ENCODE measurements at places on chromosomes 1 and 21.
A peak's percentile ranks its signal among the peaks of the same experiment; 100 is the strongest.

GRCh38 chr1:198165927-198166647 lies 9.3 kb downstream of the NEK7 start:
- DNase-seq, result no peak

DNA sequence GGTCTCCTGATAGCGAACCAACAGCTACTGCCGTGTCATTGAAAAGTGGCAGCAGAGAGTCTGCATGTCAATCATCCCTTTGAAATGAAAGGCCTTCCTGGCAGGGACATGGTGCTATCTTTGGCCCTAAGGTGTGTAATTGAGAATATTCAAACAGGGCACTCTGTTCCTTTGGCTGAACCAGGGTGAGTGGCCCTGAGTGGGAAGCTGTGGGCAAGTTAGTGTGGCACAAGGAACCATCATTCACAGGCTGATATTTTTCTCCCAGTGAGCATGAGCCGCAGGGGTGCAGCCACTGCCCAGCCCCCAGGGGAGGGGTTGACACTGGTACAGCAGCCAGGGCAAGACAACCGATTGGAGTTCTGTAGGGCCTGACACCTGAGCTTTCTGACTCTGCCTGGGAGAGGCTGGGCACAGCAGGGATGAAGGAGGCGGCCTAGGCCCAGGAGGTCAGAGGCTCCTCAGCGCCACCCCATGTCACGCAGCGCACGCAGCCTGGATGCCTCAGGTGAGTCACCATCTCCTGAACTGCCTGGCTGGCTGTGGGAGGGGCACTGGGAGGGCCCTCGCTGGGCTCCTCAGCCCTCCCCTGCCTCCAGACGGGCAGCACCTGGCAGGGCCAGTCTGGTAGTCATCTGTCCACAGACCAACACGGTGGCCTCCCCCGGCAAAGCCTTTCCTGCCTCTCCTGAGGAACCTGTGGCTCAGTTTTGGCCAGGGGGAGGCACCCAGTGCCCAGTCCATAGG lies 13.2 kb downstream of the QSOX1 start:
- DNase-seq, result no peak

DNA sequence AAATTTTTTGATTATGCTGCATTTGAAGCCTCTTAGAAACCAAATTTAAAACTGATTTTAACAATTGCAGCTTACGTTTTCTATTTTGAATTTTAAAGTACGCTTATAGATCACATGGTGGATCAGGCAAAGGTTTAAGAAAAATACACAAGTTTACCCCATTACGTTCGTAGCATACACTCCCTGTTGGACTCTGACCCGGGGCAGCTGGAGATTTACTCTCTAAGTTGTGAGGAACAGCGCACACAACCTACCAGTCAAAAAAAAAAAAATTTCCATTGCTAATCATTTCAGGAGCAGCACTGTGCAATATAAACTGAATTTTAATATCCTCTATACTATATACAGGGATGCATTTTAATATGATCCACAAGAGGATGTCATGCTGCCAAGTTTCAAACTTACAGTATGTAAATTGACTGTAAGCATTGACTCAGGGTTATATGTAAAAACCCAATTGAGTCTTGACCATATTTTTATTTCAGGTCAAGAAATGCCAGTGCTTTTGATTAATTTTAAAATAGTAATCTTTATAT lies 20.4 kb downstream of the CSDE1 start:
- no peak for DNase-seq

DNA sequence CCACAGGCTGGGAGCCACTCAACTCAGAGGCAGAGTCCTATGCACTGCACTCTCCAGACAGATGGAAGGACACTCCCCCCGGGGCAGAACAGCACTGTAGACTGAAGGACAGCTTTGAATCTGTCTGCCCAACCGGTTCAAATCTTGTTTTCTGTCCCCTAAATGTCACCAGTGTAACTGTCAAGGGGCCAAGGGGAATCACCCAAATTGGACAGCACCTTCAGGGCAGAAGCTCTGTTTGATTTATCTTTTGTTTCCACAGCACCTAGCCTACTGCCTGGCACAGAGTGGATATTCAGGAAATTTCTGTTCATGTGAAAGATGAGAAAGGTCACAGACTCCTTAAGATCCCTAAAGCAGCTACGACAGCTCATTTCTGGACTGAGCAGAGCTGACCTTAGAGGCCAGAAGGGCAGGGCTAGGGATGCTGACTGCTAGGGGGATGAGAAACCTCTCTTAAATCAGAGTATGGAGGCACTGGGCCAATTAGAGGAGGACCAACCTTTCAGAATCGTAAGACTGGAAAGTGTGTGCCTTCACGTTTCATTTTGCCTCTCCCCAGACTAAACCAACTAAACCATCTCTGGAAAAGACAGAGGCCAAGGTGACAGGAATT lies 41.0 kb downstream of the ITPKB start:
- DNase-seq, result no peak

DNA sequence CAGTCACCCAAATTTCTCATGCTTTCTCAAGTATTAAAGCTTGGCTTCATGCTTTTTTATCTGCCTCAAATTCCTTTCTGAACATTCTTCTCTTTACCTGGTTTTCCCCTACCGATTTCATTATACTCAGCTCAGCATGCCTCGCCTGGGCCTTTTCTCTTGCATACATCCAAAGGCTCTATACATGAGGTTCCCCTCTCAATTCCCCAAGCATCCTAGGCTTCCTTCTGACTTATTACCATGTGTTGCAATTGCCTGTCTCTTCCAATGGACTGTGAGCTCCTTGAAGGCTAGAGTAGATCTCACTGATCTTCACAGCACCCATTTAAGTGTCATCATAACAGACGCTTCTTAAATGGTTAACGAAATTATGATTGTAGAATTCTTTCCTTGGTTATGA lies 24.1 kb upstream of the CYP4A22 start:
- no peak for DNase-seq

GRCh38 chr1:170853867-170854266 lies 81.5 kb upstream of the MROH9 start:
- no peak for DNase-seq

DNA sequence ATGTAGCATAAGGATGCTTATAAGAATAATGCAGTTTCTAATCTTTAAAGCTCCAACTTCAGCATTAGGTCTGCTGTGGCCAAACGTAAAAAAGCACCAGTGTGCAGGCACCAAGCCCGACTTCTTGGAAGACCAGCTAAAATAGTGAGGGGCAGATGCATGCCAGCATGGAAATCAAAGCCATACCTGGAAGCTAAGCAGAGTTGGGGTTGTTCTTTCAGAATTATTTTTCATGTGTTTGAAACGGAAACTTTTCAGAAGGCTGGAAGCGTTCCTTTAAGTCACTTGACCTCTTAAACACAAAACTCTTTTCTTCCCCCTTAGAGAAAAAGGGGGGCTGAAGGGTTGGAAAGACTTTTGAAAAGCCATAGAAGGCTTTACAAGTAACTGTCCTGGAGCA lies 329.2 kb upstream of the C1orf87 start:
- no peak for DNase-seq

- DNase-seq, result no peak
Observed at GRCh38 chr1:211731456-211732292, 56.3 kb upstream of the NEK2 start.

GRCh38 chr1:9352377-9353134 lies 59.9 kb downstream of the SPSB1 start:
- DNase-seq, result no peak

DNA sequence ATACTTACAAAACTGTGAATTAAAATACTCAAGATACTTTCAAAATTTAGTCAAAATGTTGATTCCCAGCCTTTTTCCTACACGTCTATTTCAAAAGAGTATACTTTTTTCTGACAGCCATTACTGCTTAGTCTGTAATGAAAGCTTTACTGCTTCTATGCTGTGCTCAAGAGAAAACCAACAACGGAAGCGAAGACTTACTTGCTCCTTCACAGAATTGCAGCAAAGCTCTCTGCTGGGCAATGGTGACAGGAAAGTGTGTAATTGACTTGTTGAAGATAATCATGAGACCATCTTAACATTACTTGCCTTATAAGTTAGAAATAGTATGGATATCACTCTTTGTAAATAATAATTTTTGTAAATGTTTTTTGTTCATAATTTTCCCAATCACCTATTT lies 1.7 kb upstream of the DYNLT5 start:
- no peak for DNase-seq

DNA sequence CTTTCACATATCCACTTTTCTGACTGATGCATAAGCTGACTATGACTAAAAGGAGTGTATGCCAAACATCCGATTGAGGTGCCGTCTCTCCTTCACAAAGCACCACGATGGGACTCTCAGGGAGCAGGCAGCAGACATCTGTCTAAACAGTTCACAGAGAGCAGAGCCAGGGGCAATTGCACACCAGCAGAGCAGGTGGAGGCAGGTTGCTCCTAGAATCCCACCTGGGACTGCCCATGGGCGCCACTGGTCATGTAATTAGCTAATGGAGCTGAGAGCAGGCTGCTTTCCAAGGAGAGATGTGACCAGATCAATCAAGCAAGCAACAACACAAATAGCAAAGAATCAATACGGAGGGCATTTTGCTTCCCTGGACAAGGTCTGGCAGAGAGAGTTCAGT lies 30.5 kb upstream of the COA6 start:
- DNase-seq, result no peak

GRCh38 chr1:12604114-12604874 lies 13.7 kb downstream of the DHRS3 start:
- DNase-seq, result peak; percentile 43

- no peak for DNase-seq
Observed at GRCh38 chr1:69572921-69573320, 5.2 kb downstream of the LRRC7 start.

DNA sequence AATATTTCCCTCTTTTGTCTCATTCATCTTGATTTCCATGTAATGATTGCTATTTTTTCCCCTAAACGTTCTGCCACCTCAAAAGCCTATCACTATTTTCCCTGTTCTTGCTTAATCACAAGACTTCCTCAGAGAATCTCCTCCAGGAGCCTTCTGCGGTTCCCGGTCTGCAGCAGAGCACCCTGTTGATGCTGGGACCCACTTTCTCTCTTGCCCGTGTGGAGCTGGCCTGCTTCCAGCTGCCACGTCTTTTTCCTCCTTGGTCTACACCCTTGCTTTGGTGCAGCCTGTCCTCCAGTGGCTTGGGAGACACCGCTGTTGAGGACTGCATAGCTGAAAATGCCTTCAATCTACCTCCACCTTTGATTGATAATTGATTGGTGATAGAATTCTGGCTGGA lies 70.0 kb upstream of the COA6 start:
- DNase-seq, result no peak

GRCh38 chr1:205664399-205665017 lies 15.8 kb downstream of the SLC45A3 start:
- no peak for DNase-seq

DNA sequence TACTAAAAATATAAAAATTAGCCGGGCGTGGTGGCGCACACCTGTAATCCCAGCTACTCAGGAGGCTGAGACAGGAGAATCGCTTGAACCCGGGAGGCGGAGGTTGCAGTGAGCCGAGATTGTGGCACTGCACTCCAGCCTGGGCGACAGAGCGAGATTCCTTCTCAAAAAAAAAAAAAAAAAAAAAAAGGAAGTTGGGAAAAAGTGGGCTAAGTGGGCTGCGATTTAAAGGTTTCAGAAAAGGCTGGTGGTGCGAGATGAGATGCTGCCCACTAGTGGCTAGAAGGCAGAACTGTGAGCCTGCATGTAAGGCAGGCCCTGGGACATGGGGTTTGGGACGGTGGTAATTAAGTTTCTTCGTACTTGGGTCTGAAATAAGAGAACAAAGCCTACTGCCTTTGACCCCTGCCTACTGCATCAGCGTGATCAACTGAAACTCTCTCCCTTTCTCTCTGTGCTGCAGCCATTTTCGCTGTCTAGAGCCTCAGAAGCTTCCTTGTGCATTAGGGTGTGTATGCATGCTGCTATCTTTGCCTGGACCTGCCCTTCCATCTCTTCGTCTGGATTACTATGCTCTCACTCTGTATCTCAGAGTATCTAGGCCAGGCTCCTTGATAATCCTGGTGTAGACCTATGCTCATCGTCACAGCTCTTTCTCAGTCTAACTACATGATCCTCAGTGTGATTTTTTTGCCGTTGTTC lies 12.4 kb downstream of the FMOD start:
- DNase-seq, result no peak

DNA sequence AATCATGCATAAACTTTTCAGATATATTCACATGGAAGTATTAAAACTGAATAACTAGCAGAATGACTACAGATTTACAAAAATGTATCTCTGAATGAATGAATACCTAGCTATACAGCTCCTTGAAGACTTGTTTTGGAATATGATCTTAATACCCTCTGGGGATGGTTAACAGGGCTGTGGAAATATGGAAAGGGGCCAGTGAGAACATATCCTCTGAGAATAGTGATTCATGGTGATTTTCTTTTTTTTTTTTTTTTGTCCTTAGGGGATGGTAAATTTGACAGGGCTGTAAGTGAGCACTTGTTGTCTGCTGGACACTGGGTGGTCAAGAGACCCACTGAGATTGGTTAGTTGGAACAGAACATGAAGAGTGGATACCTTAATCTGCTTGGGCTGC lies 80.7 kb upstream of the HP1BP3 start:
- DNase-seq, result no peak

- DNase-seq, result no peak
Observed at GRCh38 chr1:92367496-92367895, 68.6 kb downstream of the RPAP2 start.

GRCh38 chr1:78902641-78903040 lies 103.9 kb downstream of the ADGRL4 start:
- no peak for DNase-seq

GRCh38 chr1:200530623-200531261 lies 89.8 kb downstream of the KIF14 start:
- peak; percentile 14 for DNase-seq

DNA sequence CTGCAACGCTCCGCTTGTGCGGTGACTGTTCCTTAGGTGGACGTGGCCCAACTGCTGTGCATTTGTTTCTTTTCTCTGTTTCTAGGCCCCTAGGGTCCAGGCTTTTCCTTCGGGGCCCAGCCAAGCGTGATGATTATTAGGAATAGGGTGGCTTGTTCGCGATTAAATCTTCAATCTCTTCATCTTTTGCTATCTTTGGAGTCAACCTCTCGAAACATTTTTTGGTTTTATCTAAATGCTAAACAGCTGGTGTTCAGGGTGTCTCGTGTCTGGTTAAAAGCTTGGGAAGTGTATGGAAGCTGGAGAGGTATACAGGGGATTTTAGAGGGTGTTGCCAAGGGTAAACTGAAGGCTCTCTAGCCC lies 844 bp upstream of the PLD5 start:
- DNase-seq, result no peak

DNA sequence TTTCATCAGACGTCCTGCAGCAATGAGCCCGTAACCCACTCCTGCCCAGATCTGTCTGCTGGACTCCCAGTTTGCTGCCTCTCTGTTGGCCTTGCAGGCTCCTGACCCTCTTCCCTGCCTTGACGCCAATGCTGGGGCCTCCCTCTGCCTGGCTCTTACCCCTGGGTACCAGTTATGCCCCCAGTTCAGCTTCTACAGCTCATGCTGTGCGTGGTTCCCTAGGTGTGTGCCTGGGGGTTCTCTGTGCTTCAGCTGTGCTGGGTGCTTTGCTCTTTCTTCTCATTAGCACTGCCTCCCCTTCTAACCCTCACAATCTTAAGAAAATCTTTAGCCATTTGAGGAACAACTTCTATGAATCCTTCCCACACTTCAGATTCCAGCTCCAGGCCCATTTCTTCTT lies 151.4 kb downstream of the ZSCAN20 start:
- DNase-seq, result no peak
